GM03348 (cell line): ENCODE measurements at places on chromosomes 13 and 19.
A peak's percentile ranks its signal among the peaks of the same experiment; 100 is the strongest.

DNA sequence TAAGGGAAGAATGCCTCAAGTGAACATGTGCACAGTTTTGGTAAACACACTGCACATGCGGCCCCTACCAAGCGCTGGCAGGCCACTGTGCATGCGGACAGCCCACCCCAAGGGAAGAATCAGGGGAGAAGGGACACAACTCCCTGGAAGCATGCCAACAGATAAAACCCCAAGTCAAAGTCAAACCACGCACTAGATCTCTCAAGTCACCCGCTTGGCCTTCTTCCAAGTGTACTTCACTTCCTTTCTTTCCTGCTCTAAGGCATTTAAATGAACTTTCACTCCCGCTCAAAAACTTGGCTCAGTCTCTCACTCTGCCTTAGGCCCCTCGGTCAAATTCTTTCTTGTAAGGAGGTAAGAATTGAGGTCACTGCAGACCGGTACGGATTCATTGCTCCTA, 4.6 kb upstream of the RFXAP start:
- DNase-seq, result no peak

GRCh38 chr13:50543782-50544181, 299.7 kb downstream of the DLEU7 start:
- peak; percentile 65 for DNase-seq

DNA sequence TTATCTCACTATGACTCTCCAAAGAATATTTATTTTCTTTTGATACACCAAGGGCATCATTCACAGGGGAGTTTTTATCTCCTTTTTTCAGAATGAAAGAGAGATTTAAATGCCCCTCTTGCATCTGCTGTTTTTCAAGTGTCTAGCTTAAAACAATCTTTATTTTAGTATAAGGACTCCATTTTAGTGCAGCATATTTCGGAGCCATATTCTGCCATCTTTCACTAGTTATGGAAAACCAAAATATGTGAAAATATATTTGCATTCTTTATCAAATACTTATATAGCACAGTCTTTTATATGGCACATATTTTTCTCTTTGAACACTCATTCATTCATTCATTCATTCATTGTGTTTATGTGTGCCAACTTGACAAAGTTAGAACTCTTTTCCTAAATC, 1130.2 kb downstream of the SLITRK5 start:
- no peak for DNase-seq

- DNase-seq, result no peak
Observed at GRCh38 chr19:51293571-51294210, 17.8 kb upstream of the IGLON5 start.

DNA sequence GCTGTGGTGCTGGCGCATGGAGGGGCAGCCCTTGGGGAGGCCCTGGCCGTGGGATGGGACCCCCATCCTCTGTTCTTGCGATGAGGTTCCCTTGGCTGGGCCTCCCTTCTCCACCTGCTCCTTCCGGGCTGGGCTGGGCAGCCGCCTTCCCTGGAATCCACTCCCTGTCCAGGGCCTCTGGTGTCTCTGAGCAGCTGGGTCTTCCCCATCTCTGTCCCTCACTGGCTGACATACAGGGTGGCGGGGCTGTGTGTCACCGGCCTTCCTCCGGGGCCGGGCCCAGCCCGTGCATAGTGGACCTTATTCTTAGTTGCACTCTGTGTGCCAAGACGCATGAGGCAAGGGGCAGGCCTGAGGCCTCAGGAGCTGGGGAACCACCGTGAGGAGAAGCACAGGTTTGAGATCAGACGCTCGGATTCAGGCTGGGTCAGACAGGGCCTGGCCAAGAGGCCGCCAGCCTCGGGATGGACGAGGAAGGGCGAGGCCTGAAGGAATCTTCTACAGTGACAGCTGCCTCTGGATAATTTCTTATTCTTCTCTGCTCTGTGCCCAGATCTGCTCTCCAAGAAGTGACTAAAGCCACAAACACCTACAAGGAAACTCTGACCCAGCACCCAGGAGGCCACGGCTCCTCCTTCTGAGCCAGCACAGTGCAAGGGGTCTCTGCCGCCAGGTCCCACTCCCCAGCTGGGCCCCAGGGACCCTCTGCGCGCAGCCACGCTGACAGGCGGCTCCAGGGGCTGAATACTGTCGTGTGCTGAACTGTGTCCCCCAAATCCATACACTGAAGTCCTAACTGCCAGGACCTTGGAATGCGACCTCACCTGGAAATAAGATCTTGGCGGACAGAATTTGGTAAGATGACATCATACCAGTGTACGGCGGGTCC, 11.0 kb downstream of the SGTA start:
- no peak for DNase-seq

- no peak for DNase-seq
Observed at GRCh38 chr13:76735641-76736040, 150.6 kb downstream of the KCTD12 start.

- no peak for DNase-seq
Observed at GRCh38 chr13:25352230-25352629, 19.5 kb upstream of the ATP8A2 start.

DNA sequence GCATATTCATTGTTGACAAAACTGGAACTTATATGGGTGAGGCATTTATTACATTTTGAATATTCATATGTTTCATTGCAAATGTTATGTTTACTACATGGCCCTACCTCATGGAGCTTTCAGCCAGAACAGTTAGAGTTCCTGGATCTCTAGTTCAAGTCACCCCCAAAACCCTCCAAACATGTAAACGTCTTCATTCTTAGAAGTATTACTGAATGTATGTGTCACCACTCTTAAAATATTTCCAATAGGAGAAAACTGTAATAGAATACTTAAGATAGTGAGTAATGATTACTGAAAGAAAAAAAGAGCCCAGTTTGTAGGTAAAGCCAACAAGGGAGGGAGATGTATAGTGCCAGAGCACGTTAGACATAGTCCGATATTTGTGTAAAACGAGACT, 23.5 kb downstream of the URI1 start:
- peak; percentile 42 for DNase-seq

- DNase-seq, result peak; percentile 36
Observed at GRCh38 chr13:106372199-106373155, 163.0 kb downstream of the EFNB2 start.

DNA sequence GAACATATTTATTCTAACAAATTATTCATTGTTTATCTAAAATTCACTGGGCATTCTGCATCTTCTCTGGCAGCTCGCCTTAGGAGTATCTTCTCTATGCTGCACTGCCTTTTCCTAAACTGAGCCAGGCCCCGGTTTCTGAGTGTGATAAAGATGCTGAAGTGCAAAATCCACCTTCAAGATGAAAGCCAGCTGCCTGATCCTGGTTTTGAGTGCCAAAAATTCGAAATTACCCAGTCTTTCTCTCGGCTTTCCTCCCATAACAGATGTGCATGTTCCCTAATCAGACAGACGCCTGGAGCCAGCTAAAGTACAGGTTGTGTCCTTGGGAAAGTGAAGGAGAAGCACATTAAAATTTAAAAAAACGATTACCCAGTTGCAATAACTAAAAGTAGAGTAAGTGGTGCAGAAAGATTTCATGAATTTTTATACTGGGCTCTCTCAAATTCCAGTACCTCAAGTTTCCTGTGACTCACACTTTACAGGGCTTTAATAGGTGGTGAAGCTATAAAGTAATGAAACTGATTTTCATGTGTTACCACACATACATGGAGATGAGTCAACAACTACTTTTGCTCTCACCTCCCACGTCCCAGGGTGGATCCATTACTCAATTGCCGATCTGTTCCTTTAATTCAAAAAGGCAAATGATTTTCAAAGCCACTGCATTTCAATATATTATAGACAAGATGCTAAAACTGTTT, 65.0 kb upstream of the GTF2F2 start:
- peak; percentile 84 for DNase-seq

DNA sequence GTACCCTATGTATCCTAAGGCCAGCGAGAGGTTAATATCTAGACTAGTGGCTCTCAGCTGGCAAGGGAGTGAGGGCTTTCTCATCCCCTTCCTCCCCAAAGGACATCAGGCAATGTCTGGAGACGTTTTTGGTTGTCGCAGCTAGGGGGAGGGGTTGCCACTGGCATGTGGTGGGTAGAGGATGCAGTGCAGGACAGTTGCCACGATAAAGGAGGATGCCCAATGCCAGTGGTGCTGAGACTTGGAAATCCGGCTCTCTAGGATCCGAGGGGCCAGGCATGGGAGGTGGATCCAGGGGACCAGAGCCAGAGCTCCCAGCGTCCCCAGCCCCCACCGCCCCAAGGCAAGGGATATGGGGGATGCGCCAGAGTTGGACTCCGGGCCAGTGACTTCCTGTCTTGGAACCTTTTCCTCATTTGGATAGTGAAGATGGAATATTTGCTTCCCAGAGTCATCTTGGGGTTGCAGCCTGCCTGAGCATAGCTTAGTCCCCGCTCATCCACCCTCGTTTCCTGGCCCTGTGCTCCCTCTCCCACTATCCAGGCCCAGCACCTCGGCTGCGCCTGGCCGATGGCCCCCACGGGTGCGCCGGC, 4.9 kb downstream of the SSC5D start:
- peak; percentile 61 for DNase-seq

GRCh38 chr13:111114362-111115060, 599 bp upstream of the ARHGEF7 start:
- DNase-seq, result peak; percentile 50

DNA sequence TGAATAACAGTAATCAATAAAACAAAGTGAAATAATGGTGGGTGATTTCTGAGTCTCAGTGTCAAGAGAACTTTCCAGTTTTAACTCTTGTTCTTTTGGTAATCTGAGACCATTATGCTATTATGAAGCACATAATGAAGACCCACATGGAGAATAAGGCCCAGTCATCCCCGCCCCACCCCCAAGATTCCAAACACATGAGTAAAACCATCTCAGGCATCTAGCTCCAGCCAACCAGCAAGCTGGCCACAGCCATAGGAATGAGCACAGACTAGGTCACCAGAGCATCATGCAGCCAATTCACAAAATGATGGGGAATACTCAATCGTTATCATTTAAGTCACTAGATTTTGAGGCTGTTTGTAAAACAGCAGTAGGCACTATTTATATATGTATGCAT, 1769.0 kb upstream of the PCDH20 start:
- DNase-seq, result peak; percentile 40

DNA sequence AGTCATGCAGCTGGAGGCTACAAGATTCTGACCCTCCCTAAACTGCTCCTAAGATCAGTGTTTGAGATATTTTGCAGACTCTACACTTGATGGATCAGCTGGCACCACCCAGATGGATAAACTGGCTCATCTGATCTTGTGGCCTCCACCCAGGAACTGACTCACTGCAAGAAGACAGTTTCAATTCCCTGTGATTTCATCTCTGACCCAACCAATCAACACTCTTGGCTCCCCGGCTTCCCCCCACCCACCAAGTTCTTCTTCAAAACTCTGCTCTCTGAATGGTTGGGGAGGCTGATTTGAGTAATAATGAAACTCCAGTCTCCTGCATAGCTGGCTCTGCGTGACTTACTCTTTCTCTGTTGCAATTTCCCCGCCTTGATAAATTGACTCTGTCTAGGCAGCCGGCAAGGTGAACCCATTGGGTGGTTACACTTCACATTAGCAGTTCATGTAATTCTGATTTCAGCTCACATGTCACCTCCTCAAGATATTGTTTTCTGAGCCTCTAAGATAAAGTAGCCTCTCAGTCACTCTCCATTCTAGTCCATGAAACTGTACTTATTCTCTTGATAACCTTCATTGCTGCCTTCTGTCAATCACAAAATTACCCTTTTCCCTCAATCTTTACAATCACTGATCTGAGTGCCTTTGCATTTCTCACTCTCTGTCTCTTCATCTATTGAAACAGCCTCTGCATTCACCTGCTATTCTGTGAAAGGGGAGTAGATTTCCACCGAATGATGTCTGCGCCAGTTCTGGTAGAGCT, 9.9 kb upstream of the FPR3 start:
- peak; percentile 71 for DNase-seq

DNA sequence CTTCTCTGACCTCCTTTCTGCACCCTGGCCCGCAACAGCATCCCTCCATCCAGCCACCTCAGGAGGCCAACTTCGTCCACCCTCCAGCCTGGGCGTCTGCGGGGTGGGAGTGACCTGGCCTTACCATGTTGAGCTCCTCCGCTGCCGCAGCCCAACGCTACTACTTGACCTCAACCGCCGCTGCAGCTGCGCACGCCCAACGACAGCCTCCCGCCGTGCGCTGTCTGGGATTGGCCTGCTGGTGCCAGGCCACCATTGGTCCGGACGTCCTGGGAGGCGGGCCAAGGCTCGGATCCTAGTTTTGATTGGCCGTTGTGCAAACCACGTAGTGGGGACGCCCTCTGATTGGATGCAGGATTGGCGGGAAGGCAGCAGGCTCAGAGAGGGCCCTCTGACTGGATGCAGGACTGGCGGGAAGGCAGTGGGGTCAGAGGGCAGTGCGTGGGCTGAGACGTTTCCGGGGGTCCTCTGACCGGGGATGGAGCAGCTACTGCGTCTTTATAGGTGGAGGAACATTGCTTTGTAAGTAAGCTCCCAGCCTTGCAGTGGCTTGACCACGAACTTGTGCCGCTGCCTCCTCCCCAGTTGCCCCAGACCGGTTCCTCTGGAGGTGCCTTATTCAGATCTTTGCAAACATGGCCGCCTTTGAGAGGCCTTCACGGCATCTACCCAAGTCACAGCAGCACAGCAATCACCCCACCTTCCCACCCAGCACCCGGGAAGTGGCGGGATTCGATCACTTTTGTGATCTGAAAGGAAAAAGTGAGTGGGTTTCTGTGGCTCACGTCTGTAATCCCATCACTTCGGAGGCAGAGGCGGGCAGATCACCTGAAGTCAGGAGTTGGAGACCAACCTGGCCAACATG, at the start of gene TUBA3C:
Gene TUBA3C, minus strand, starts transcription at position 204 of the 865 bp plus-strand sequence. Its CDS starts 77 bp downstream, at position 127.
- DNase-seq, result peak; percentile 5

GRCh38 chr13:110458594-110459365, 102.7 kb downstream of the RAB20 start:
- DNase-seq, result no peak

- DNase-seq, result no peak
Observed at GRCh38 chr13:42272804-42273175, 838 bp downstream of the AKAP11 start.

GRCh38 chr19:41098762-41099161, 10.5 kb downstream of the CYP2A13 start:
- no peak for DNase-seq

DNA sequence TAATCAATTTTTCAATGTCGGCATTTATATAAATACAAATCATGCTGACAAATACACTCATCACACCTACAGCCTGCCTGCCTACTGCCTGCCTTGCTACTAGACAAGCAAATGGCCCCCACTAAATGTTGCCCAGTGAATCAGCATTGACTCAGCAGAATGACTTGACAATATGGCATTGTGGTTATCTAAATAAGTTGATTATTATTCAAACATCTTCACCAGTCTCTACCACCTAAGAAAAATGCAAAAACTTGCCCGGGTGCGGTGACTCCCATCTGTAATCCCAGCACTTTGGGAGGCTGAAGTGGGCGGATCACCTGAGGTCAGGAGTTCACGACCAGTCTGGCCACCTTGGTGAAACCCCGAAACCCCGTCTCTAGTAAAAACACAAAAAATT, 296.1 kb downstream of the PCDH9 start:
- DNase-seq, result peak; percentile 2

- DNase-seq, result no peak
Observed at GRCh38 chr13:73365681-73366080, 306.9 kb downstream of the KLF5 start.

DNA sequence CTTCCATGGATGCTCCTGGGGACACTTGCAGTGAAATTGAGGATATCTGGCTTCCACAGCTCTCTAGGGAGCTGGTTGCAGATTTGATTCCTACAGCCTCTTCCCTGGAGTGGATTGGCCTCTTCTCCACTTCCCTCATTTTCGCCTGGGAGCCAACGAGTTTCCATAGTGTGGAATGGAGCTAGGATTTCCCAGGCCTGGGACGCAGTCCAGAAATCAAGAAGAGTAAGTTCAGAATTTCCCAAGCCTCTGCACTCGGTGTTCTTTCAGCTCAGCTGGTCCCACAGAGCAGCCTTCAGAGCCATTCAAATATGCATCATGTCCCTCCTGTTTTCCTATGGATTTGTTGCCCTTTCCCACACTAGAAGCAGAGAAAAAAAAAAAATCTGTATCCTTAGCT, 68.2 kb downstream of the RAP2A start:
- no peak for DNase-seq
